ENCODE measurements at places on chromosomes 12 and 14. TPM values are rescaled to one million over a fixed set of nuclear protein-coding genes. Genes with fewer than 3 reads are reported as not detected.

Gene TAC3
- 0.82 TPM for total RNA-seq

Gene PRMT5
- total RNA-seq = 61.1 TPM

- no peak for DNase-seq
These were observed 153.1 kb downstream of the PAWR start for GRCh38 chr12:79537675-79538074.

DNA sequence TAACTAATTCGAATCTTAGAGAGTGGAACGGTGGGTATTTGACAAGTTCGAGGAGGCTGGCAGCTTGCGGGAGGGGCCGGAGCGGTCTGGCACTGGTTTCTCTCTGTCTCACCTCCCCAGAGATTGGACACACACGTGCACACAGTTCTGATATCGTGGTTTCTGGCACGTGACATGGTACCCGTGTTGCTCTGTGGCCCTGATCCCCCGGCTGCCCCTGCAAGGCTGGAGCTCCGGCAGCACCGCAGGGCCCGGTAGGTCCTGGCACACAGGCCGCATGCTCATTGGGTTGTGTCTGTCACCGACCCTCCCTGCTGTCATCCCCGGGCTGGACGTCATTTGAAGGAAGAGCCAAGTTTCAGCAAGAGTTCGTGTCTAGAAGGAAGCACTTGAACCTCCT, 82.7 kb downstream of the PPP2R5C start:
- DNase-seq = no peak

Measured in frontal cortex (tissue), 4 donors.